ENCODE measurements at places on chromosomes 5 and 9.

GRCh38 chr9:13364271-13365000 is 84.9 kb upstream of the MPDZ start:
- no peak for DNase-seq

DNA sequence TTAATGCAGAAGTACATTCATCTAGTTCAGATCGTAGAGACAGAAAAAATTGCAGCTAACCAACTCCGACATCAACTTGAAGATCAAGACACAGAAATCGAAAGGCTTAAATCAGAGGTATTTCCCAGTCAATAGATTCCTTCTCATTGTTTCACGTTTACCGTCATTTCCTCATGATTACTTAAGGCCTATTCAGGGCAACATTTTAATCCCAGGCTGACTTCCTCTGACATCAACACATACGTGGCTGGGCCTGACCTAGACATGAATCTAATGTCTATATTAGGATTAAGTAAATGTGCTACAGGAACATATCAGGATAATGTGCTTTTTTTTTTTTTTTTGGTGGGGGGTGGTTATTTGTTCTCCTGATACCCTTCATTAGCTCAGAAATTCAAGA is 107.9 kb downstream of the RASGRF2 start:
- no peak for DNase-seq

DNA sequence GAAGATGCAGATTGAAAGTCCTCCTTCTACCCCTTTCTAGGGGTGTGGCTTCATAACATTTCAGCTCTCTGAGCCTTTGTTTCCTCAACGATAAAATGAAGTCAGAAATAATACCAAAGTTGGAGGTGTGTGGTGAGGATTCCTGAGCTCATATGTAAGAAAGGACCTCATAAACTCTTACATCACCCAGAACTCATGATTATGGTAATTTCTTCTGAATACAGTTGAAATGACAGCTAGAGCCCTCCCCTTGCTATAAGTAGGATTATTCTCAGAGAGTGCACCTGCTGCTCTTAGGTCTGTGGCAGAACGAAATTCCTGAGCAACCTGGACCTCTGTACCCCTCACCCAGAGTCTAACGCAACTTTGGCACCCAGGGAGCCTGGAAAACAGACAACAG is 291.4 kb upstream of the KLF4 start:
- no peak for DNase-seq

DNA sequence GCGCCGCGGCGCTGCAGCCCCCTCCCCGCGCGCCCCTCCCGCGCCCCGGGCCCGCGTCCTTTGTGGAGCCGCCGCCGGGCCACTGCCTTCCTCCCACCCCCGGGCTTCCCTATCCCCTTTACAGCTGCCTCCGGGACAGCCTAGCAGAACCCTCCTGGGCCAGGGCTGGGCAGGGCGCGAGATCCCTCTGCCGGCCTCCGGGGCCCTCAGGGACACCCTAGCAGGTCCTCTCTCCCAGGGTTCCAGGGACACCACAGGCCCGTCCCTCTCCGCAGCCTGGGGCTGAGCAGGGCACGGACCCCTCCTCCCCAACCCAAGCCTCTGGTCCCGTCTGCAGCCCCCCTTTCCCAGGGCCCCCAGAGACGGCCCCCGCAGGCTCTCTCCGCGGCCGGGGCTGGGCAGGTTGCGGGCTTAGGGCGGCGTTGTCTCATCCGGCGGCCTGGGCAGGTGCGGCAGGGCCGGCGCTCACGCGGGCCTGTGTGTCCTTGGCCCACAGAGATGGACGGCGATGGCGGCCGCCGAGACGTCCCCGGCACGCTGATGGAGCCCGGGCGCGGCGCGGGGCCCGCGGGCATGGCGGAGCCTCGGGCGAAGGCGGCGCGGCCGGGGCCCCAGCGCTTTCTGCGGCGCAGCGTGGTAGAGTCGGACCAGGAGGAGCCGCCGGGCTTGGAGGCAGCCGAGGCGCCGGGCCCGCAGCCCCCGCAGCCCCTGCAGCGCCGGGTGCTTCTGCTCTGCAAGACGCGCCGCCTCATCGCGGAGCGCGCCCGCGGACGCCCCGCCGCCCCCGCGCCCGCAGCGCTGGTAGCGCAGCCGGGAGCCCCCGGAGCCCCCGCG is 710 bp downstream of the WNK2 start:
- no peak for DNase-seq

DNA sequence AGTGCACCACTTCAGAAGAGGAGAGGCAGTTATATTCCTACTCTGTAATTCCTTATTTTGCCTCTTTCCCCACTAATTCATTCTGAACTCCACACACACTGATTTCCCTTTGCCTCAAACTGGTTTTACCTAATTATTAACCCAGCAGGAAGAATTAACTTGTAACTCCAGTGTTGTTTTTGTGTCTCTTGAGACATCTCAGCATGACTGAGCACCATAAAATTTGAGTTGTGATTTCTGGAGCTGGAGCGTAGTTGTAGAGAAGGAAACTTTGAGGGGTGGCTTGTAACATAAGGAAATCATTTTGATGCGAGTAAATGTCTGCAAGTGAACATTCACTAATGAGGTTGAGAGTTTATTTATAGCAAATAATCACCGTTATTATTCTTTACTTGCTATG is 265.2 kb downstream of the TMEM38B start:
- DNase-seq: no peak

DNA sequence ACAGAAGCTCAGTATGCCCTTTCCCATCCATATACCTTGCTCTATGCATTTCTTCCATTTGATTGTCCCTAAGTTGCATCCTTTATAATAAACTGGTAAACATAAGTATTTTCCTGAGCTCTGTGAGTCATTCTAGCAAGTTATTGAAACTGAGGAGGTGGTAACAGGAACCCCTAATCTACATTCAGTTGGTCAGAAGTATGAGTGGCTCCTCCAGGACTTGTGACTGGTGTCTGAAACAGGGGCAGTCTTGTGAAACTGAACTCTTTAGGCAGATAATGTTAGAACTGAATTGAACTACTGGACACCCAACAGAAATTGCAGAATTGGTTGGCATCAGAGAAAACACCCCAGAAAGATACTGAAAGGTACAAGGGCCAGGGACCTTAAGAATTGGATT is 133.1 kb upstream of the POU5F2 start:
- DNase-seq: no peak

DNA sequence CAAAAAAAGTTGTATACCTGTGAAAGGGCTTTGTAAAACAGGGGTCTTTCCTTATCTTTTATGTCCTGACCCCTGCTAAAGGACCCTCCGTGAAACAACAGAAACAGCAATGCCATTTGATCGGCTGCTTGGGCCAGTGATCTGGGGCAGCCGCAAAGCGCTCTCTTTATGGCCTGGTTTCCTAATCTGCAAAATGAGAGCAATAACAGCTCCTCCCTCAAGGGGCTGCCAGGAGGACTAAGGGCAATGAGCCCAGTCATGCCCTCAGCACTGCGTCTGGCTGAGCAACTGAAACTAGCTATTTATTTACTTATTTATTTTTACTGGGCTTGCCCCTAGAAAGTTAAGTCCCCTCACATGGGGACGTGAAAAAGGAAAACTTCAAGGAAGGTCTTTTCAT is 18.3 kb downstream of the CMBL start:
- no peak for DNase-seq

DNA sequence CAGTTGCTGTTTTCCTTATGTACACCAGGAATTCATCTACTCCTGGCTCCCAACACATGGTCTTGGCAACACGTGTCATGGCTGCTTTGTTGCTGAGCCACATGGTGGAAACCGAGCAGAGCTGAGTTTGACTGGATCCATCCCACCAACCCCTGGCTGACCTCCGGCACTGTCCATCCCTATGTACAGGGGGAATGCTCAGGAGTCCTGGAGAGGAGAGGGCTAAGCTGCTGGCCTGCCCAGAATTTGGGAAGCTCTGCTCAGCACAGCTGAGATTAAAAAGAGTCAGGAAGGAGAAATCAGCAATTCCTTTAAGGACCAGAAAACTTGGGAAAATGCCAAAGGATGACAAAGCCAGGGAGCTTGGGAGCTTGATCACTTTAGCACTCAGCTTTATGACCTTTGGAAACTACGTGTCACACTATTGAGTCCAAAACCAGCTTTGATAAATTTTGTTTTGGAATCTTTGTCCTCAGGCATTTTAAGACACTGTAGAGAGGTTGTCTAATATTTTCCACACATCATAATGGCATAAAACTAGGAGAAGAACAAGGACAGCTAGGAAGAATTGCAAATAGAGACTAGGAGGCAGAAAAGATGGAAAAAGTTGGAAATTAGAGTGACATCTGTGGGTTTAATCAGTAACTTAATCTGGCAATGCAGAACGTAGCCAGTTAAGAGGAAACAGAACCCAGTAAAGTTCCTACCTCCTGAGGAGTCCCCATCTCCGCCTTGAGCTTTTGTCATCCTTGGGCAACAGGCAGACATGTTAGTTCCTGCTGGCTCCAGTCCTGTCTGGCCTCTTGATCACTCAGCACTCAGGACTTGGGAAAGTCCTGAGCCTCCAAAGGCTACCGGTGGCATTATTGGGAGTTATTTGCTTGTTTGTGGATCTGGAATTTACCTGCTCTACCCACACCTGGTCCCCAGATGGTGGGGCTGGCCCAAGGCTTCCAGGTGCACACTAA is 62.5 kb upstream of the PLPP1 start:
- peak; percentile 83 for DNase-seq
